ENCODE measurements at places on chromosomes 12 and 14. TPM values are rescaled to one million over a fixed set of nuclear protein-coding genes. Genes with fewer than 3 reads are reported as not detected.
A peak's percentile ranks its signal among the peaks of the same experiment; 100 is the strongest.

- DNase-seq, result no peak
These were observed 9.3 kb upstream of the OAS3 start for GRCh38 chr12:112928978-112929377.

GRCh38 chr14:26905229-26905628 is 307.4 kb upstream of the NOVA1 start:
- no peak for DNase-seq

DNA sequence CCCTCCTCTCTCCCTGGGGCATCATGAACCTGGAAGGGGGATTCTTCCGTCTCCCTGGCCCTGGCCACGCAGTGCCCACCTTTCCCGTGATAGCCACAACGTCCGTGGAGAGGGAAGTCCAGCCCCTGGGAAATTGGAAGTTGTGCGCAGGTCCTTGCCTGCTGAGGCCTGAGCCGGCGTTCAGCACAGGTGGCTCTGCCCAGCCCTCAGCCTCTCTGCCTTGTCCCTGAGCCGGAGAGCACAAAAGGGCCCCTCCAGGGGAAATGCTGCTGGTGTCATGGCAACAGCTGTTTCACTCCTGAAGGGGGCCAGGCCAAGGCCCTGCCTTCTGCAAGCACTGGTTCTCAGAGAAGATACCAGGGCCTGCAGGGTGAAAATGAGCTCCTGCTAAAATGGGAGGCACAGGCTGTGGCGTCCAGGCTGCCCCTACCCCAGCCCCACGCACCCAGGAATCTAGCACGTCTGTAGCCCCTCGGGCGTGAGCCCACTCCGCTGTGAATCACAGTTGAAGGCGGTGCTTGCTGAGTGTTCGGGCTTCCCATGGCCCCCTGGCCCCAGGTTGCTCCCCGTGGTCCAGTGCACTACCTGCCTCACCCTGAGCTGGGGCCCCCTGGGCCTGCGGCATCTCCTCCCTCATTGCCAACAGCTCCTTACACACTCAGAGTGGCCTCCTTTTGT is 149.4 kb downstream of the ADGRD1 start:
- no peak for DNase-seq

- DNase-seq, result no peak
These were observed 83.8 kb upstream of the METAP2 start for GRCh38 chr12:95390192-95390591.

DNA sequence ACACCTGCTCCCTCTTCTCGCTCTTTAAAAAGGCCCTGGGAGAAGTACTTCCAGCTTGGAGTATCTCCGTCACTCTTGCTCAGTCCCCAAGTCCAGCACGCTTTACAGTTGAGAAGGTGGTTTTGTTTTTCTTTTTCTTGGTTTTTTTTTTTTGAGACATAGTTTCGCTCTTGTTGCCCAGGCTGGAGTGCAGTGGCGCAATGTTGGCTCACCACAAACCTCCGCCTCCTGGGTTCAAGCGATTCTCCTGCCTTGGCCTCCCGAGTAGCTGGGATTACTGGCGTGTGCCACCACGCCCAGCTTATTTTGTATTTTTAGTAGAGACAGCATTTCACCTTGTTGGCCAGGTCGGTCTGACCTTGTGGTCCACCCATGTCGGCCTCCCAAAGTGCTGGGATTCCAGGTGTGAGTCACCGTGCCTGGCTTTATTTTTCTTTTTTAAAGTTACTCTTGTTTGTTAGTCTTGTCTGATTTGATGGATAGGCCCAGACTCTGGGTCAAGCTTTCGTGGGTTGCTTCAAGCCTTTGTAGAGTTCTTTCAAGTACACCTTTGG is 1.9 kb downstream of the TDRD9 start:
- no peak for DNase-seq

GRCh38 chr12:55188974-55189556 is 31.8 kb upstream of the OR10A7 start:
- DNase-seq, result no peak

DNA sequence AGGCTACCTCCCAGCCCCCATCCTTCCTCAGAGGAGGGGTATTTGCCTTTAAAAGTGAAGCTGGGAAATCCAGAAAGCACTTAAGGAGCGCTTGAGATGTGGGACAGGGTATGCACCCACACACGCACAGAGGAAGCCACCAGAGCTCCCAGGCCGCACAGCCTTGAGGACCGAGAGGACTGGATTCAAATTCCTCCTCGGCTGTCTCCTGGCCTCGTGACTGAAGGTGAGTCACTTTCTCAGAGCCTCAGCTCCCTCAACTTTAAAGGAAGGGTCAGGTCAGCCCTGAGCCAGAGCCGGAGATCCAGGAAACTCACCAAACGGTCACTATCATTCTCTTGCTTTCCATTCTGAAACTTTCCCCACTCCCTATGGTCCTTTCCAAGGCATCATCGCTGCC is 37.6 kb downstream of the BCL11B start:
- DNase-seq, result no peak

DNA sequence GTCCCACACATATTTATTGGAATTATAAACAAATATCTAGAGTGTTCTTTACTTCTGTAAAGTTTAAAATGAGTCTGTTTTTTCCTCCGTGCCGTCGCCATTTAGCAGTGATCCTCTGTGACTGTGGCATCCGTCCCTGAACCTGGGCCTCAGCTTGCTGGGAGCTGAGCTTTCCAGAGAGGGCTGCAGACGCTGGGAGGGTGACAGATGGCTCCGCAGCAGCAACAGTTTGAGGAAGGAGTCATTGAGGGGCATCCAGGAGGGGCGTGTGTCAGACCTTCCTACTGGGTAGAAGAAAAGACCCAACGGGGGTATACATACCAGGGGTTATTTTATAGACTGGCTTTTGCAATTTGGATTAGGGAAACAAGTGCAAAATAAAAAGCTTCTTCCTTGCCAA is 47.9 kb downstream of the NEUROD4 start:
- no peak for DNase-seq

DNA sequence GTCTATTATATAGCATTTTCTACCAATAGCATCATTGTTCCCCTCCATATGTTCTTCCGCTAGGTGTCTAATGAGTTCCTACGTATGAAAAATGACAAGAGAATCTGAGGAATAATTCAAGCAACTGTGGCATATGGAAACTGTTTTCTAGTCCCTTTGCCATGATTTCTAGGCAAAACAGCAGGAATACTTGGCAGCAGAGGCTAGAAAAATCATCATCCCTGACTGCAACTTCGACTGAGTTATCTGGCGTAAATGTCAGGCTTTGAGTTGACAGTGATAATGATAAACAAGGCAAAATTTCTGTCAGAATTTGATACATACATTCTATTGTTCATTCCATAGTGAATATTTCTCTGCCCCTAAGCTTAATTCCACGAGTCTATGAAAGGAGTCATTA is 572.8 kb upstream of the USP15 start:
- no peak for DNase-seq

GRCh38 chr12:119775246-119775895 is 101.7 kb downstream of the CIT start:
- DNase-seq, result no peak

DNA sequence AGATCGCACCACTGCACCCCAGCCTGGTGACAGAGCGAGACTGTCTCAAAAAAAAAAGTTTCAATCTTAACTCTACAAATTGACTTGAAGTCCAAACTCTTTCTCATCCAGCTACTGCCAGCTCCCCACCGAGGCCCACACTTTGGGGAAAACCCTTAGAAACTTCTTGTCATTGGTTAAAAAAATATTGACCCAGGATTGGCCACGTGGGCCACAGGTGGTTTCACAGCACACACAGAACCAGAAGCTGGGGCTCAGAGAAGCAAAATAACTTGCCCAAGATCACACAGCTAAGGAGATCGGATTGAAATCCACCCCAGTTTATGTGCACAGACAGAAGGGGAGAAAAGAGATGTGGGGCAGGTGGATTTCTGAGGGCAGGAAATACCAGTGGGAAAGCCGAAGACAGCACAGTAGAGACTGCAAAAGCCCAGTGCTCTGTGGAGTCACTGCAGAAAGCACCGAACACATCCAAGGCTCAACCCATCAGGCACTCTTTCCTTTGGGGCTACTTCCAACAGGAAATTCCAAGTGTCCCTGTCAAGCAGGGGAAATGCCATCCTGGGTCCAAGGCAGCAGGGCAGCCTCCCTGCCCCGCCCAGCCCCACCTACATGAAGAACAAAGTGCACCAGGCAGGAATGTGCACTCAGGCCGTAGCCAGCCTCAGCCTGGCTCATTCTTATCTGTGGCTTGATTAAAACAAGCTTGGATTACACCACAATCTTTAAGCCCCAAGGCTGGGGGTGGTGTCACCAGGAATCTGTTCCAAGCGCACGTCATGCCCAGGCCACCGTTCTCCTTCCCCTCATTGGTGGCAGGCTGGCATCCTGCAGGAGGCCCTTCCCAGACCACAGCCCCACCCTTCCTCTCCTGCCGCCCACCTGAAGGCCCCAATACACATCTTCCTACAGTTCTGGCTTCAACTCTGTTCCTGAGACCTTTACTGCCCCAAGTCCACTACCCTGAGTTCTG is 72.5 kb downstream of the ITPK1 start:
- no peak for DNase-seq

GRCh38 chr12:124940143-124940392 is 25.6 kb upstream of the UBC start:
- DNase-seq, result no peak

GRCh38 chr14:100530270-100531072 is 56.7 kb downstream of the BEGAIN start:
- DNase-seq, result no peak

- no peak for DNase-seq
These were observed 269.0 kb upstream of the G2E3 start for GRCh38 chr14:30290001-30290400.

DNA sequence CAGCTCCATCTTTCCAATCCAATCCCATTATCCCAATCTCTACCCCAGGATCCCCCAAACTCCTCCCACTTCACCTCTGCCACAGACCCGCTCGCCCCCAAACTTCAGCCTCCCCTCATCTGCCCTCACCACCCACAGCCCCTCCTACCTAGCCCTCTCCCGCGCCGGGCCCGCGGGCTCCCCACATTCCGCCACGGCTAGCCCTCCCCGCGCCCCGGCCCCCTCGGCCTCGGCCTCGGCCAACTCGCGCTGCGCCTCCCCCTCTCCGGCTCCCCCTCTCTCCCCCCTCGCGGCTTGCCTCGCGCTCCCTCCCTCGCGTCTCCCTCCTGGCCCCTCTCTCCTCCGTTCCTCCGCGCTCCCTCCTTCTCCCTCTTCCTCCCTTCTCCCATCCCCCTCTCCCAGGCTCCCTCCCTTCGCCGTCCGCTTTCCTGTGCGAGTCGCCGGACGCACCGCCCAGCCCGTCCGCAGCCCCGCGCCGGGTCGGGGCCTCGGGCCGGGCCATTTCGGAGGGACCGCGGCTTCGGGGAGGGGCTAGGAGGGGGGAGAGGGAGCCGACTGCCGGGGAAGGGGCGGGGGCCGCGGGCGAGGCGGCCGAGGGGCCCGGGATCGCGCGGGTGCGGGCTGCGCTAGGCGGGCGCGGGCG is at the start of gene ATN1:
TSS of gene ATN1 (plus strand) at position 581 of the 643 bp plus-strand sequence. CDS start 6,043 bp downstream, outside the sequence.
- peak; percentile 96 for DNase-seq

GRCh38 chr12:78181544-78182162 is 351.0 kb downstream of the NAV3 start:
- DNase-seq, result no peak

DNA sequence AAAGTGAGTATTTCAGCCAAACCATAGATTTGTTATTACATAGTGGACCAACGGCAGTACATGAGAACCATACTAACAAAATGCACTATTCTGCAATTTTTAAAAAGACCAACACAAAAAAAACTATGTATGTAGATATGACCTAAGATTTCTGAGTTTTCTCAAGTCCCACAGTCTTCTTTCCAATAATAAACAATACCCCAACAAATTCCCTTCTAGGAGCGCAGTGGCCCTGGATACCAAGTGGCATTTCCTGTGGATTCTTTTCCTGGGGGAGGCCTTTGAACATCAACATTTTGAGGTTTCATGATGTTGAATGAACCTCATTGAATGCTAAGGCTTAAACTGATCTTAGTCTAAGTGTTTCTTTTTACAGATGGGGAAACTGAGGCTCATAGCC is 210.5 kb downstream of the BCAT1 start:
- no peak for DNase-seq

- DNase-seq, result no peak
These were observed 52.9 kb upstream of the CAPRIN2 start for GRCh38 chr12:30807695-30808034.

DNA sequence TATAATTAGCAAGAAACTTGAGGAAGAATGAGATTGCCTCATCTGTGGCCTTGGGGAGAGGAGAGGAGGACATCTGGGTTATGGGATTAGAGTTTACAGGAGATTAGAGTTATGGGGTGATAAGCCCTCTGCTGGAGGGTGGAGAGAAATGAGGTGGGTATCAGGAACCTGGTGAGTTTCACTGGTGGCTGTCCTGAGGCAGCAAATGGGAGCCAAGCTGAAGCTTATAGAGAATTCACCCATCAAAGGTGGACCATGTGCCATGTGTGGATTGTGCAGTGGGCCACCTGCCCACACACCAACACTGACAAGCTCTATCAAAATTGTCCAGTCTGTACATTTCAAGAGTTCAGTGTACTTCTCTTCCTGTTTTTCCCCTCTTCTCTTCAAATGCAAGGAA is 135.3 kb downstream of the AEBP2 start:
- DNase-seq, result no peak

GRCh38 chr12:85057370-85057963 is 21.3 kb downstream of the LRRIQ1 start:
- DNase-seq, result no peak

- DNase-seq, result no peak
These were observed 502 bp downstream of the MPHOSPH9 start for GRCh38 chr12:123232472-123232806.

DNA sequence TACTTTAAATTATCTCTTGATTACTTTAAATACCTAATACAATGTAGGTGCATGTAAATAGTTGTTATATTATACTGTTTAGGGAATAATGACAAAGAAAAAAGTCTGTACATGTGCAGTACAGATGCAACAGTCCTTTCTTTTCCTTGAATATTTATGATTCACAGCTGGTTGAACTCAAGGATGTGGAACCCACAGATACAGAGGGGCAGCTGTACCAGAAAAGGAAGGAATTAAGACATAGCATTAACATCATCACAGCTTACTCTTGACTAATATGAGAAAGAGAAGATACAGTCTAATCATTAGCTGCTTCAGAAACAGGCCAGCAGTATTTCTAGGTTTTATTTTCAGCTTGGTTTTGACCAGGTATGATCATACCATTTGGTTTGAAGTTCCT is 34.7 kb upstream of the AP4S1 start:
- no peak for DNase-seq

- DNase-seq, result no peak
These were observed 171.9 kb downstream of the RGS6 start for GRCh38 chr14:72104011-72104613.

Gene SPTB
- 0.83 TPM for total RNA-seq

Gene SOAT2
- not detected for total RNA-seq

Gene HCFC2
- 22.9 TPM for total RNA-seq

Gene DPPA3
- total RNA-seq, result not detected

Gene SMOC1
- total RNA-seq, result under 0.01 TPM

Gene IL26
- total RNA-seq, result not detected

Gene SERPINA12
- not detected for total RNA-seq

Gene FSCB
- total RNA-seq, result 0.11 TPM

Gene SYT1
- total RNA-seq, result 10.0 TPM

Gene PGAM5
- total RNA-seq, result 37.0 TPM

Gene OVCH1
- total RNA-seq, result not detected
